ENCODE measurements at places on chromosomes 11 and 22.

- no peak for DNase-seq
Measured at GRCh38 chr11:61747192-61747966, 5.1 kb upstream of the MYRF start.

- no peak for DNase-seq
Measured at GRCh38 chr11:78840623-78841022, 266.0 kb upstream of the NARS2 start.

DNA sequence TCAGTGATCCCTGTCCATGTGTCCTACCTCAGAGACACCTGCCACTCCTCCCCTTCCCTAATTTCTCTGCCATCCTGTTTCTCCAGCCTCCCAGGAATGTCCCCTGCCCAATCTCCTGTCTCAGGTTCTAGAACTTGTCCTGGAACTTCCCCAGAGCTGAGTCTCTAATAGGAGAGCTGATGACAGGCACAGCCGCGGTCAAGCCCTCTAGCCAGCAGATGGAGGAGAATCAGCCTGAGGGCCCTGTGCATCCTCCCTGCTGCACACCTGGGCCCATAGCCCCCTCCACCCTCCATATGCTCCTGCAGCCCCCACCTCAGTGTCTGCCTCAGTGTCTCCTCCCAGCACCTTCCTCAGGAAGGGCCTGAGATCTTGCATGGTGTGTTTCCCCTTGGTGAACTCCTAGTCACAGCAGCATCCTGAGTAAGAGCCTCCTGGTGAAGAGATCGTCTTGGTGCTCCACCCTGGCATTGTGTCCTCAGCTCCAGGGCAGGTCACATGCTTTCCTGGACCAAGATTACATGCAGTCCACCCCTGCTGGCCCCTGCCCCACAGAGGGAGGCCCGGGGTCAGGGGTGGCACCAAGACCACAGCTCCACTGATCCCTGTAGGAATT is 43.9 kb upstream of the VPREB1 start:
- DNase-seq: no peak

- DNase-seq: no peak
Measured at GRCh38 chr11:36822829-36823228, 224.8 kb upstream of the RAG2 start.

- DNase-seq: no peak
Measured at GRCh38 chr22:30890686-30891442, 77.7 kb downstream of the MORC2 start.

All from non-pigmented ciliary epithelial cell (primary cell).